ENCODE measurements at places on chromosomes 6 and 20. TPM values are rescaled to one million over a fixed set of nuclear protein-coding genes. Genes with fewer than 3 reads are reported as not detected.

- no peak for DNase-seq
These were observed 85.9 kb upstream of the HMGCLL1 start for GRCh38 chr6:55664591-55665587.

GRCh38 chr20:51059862-51060261 lies 37.0 kb upstream of the KCNG1 start:
- no peak for DNase-seq

DNA sequence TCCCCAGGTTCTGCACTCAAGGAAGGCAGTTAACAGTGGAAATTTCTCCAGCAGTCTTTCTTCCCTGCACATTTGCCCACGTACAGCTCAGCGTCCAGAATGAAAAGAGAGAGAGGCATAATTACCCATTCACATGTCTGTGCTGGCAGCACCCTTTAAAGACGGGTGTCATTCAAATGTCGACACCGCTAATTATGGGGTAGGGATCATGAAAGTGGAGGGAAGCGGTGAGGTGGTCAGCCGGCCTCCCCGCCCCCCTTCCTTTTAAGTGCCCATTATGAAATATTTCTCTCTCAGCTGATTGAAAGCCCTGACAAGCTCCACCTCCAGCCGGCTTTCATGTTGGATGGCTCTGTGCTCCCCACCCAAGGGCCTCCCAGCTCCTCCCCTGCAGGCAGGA lies 246.1 kb downstream of the BMP7 start:
- no peak for DNase-seq

DNA sequence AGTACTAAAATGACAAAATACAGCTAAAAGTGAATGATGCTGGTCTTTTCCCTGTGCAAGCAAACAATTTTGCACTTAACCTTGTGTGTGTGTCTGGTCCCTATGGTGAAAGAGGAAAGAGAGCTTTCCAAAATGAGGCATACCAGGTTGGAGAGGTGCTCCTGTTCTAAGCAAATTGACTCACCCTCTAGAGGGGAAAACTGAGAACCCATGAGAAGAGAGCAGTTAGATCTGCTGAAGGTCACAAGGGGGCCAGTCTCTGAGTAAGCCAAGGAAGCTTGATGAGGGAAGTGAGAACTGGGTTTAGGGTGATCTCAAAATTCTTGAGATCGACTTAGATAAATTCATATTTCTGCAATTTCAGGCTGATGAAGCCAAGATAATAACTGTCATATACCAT lies 157.5 kb upstream of the TBX18 start:
- DNase-seq, result no peak

Gene PDE10A
- total RNA-seq, result not detected

Gene DZANK1
- total RNA-seq, result 27.9 TPM

All from Karpas-422 (cell line).